ENCODE measurements at places on chromosomes 1 and 21. TPM values are rescaled to one million over a fixed set of nuclear protein-coding genes. Genes with fewer than 3 reads are reported as not detected.
A peak's percentile ranks its signal among the peaks of the same experiment; 100 is the strongest.

NBPF14 gene
- total RNA-seq = 11.8 TPM

DNA sequence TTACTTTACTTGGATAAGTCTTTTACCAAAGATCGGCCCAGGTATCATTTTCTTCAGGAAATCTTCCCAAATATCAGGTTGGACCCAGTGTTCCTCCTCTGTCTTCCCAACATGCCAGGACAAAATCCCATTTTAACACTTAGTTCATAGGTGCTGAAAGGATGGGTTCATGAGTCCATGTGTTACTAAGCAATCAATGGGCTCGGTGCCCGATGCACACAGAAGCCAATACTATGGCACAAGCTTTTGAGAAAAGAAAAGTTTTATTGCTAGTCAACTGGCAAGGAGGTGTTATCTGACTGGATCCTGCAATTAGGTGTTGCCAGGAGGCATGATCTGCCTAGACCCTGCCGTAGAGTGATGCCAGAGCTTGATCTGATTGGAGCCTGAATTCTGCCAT is 133.3 kb upstream of the SLC44A3 start:
- DNase-seq = no peak

DNA sequence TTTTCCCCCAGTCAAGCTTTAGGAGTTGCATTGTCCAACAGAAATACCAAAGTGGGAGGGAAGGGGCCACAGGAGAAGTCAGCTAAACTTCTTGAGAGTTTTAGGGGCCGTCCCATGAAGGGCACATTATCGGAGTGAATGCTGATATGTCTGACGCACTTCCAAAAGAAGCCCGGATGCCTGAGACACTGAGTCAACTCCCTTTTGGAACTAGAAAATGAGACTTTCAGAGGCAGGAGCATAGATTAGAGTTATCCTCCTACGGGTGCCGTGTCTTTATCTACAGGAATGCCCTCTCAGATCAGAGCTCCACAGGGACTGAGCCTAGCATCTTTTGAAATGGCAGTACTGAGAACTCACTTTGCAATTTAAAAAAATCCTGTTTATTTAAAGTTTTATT is 13.1 kb downstream of the ACTN2 start:
- DNase-seq = no peak

DNA sequence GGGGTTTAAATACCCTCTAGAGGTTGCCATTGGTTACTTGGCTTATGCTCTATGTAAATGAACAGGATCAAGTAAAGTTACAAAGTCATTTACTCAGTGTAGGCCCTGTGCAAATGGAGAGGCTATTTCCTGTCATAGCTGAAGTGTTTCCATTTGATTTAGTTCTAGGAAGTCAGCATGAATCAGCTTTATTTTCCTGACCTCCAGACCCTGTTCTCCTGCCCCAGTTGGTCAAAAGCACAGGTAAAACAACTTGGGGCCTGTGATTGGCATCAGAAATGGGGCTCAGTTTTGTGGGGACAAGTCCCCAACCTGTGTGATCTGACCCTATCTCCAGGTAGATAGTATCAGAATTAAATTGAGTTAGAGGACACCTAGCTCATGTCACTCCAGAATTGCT is 239.9 kb downstream of the HHAT start:
- DNase-seq = no peak

SWT1 gene
- total RNA-seq = 5.0 TPM

GRCh38 chr1:14970115-14970798 is 183.3 kb upstream of the TMEM51 start:
- peak; percentile 54 for DNase-seq

CYYR1 gene
- total RNA-seq = 48.5 TPM

CLIC6 gene
- total RNA-seq = 0.03 TPM

DNA sequence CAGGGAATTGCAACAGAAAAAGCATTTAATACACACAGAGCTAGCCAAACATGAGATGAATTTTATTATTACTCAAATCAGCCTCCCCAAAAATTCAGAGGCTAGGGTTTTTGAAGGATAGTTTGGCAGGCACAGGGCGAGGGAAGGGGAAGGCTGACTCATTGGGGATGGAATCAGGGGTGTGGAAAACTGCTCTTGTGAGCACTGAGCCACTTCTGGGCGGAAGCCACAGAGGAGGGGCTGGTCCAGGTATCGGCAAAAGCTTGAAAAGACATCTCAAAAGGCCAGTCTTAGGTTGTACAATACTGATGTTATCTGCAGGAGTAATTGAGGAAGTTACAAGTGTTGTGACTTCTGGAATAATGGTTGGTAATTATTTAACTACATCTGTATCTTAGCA is 109.4 kb downstream of the TLR5 start:
- DNase-seq = no peak

DNA sequence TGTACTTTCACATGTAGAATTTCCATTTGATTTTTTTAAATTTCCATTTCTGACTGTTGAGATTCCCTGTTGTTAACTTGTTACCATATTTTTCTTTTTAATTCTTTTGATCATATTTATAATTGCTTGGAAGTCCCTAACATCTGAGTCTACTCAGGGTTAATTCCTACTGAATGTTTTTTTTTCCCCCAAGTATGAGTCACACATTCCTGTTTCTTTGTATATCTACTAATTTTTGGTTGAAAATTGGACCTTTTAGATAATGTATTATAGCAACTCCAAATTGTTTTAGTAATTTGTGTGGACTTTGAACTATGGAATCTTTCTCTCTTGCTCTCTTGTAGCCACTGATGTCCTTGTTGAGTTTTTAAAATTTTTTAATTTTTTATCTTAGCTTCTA is 54.6 kb downstream of the STXBP3 start:
- DNase-seq = no peak

DNA sequence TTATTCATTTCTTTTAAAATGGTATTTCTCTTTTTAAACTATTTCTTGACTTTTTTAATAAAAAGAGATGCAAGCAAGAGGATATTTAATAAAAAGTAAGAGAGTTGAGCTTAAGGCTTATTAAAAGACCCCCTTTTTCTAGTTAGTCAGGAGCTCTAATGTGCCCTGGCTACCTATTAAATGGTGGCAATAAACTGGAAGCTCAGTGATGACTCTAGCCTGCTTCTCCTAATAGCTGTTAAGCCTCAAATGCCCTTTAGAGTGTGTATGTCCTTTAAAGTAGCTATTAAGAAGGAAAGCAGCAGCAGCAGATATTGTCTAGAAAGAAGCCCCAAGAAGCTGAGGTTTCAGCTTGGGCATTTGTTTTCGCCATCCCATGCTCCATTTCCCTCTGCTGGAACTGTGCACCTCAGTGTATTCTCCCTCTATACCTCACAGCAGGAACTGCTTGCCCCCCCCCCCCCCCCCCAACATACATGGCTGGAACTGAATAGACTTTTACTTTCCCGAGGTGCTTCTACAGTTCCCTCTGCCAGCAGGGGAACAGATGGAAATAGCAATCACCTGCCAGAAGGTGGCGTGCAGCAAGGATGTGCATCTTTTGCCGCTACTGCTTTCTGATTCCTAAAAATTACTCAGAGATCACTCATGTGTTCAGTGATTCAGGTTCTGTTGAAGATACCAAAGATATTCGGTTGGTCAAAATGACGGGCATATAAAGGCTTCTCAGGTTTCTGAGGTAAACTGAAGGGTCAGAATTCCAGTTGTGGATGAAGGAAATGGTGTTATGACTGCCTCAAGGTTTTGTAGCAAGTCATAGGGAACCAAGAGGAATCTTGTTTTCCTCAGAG is 2.5 kb downstream of the RGS4 start:
- peak; percentile 53 for DNase-seq

CEP350 gene
- 46.6 TPM for total RNA-seq

SLC30A1 gene
- total RNA-seq = 21.3 TPM

DNA sequence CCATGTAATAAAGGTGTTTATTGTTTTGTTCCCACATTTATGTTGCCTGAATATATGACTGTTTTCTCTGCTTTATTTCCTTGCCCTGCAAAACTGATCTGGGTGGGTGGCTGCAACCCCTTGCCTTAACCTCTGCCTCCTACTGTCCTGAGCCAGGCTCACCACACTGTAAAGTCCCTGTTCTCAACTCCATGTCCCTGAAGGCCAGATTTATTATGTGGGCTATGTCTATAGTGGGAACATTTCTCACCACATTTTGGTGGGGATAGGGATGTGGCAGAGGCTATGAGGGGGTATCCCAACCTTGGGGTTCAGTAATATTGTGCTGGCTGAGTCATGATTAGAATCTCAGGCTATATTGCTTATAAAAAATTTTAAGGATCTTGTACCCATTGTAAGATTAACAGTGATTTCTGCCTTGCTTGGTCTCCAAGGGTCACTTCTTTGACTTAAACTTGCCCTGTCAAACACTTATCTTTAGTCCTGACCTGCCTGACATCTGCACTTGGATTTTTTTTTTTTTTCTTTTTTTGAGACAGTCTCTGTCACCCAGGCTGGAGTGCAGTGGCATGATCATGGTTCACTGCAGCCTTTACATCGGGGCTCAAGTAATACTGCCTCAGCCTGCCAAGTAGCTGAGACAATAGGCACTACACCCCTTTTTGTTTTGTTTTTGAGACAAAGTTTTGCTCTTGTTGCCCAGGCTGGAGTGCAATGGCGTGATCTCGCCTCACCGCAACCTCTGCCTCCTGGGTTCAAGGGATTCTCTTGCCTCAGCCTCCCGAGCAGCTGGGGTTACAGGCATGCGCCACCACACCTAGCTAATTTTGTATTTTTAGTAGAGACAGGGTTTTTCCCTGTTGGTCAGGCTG is 3.6 kb downstream of the RPS8 start:
- no peak for DNase-seq

CYP2J2 gene
- 1.9 TPM for total RNA-seq

NBPF19 gene
- total RNA-seq = 10.0 TPM

ANKRD65 gene
- total RNA-seq = 6.2 TPM

RGS1 gene
- not detected for total RNA-seq

DNA sequence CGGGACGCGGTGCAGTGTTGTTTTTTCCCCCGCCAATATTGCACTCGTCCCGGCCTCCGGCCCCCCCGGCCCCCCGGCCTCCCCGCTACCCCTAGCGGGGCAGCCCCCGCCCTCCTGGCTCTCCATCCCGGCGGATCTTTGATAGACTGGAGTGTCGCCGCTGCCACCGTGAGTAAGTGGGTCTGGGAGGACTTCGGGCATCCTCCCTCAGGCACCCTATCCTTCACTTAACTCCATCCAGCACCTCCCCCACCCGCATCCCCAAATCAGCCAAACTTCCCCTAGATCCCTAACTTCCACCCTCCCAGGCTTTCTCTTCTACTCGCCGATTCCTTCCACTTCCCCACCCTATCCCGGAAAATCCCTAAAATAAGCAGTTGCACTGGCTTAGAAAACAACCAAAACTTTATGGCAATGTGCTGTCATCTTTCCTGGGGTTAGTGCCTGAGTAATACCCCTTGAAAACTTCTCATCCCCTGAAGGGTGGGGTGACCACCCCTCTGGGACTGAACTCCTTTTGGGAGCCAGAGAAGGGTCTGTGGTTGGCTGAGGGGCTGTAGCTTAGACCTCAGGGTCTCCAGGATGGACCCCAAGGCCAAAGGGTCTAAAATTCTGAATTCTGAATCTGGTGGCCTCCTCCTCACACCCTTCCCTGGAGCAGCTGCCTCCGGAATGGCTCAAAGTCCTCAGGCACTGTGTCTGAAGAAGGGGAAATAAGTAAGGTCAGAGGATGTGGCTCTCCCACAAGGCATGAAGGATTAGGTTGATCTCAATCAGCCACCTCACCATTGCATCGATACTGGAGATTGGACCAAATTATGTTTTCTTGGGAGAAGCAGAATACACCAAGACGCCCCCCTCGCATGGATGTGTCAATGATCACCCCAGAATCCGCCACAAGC is 12.2 kb downstream of the THBS3 start:
- DNase-seq = no peak

DNA sequence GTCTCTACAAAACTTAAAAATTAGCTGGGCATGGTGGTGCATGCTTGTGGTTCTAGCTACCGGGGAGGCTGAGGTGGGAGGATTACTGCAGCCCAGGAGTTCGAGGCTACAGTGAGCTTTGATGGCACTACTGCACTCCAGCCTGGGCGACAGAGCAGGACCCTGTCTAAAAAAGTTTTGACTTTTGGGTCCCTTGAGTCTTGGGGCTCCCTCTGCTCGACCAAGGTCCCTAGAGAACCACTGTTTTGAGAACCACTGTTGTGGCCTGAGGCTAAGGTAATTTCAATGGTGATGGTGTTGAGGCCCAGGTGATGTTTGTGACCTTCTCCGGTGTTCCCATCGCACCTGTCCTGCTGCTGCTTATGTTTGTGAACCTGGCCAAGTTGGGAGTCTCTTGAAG is 3.1 kb upstream of the CAMTA1 start:
- no peak for DNase-seq

- DNase-seq = no peak
These were observed 38.3 kb downstream of the SPSB1 start for GRCh38 chr1:9331016-9331415.

VPS13D gene
- total RNA-seq = 32.4 TPM

GRCh38 chr1:215022741-215023141 is 59.8 kb upstream of the KCNK2 start:
- no peak for DNase-seq
